ENCODE measurements at places on chromosomes 2 and 18.

DNA sequence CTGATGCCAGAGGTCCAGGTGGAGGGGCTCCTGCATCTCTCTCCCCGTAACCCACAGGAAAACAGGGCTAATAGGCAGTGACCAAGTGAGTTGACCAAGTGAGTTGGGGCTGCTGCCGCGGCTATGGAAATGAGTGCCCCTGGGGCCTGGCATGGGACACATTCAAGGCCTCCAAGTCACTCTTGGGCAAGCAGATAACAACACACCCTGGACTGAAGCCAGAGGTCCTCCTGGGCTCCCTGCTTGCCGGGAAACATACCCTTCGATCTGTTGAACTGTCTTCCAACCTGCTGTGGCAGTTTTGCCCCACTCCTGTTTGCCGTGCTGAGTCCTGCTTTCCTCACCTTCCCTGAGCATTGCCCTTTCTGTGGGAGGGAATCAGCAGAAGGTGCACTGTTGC is 89.2 kb downstream of the LIPG start:
- DNase-seq: no peak

DNA sequence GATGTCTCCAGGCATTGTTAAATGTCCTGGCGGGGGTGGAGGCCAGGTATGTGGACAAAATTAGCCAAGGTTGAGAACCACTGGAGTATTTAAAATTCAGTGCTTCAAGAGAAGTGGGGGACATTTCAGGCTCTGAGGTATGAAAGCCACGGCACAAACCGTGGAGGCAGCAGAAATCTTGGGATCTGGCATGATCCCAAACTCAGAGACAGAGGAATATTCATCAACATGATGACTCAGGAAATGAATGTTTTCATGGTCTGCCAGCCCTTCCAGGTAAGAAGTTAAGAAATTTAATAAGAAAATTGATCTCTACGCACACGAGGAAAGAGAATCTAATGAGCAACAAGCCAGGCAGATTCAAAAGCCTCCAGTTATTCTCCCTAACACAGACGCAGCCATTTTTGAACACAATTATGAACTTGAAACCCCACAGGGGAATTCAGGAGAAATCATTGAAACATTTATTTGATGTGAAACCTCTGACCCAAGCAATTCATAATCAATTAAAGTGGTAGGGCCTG is 11.3 kb upstream of the GRP start:
- DNase-seq: no peak

DNA sequence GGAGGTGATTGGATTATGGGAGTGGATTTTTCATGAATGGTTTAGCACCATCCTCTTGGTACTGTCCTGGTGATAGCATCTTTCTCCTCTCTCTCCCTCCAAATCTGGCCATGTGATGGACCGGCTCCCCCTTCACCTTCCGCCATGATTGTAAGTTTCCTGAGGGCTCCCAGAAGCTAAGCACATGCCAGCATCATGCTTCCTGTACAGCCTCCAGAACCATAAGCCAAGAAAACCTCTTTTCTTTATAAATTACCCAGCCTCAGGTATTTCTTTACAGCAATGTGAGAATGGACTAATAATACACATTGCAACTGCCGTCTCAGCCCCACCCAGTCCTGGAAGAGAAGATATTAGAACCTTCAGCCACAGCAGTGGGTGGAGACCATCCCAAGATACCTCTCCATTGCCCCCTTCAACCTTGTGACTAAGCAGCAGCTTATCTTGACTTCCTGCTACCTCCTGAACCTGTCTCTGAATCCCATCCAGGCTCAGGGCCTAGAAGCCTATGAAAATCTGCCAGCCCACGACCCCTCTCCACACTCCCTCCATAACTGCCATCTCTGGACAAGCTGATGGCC is 81.8 kb upstream of the AGAP1 start:
- no peak for DNase-seq

DNA sequence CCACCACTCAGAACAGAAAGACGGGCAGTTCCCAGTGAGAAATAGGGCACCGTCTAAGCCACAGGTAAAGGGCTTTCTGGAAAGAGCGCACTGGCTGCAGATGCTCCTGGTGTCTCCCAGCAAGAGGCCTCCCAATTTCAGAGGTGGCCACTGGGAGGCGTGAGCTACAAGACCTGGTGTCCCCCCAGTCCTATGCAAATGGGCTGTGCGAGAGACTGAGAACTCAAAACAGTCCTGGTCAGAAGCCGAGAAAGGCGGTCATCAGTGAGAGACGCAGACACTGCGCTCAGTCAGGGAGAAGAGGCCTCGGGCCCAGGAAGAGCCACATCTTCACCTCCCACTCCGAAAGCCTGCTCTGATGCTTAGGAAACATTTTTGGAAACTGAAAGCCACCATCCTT is 179.5 kb downstream of the EIPR1 start:
- no peak for DNase-seq

DNA sequence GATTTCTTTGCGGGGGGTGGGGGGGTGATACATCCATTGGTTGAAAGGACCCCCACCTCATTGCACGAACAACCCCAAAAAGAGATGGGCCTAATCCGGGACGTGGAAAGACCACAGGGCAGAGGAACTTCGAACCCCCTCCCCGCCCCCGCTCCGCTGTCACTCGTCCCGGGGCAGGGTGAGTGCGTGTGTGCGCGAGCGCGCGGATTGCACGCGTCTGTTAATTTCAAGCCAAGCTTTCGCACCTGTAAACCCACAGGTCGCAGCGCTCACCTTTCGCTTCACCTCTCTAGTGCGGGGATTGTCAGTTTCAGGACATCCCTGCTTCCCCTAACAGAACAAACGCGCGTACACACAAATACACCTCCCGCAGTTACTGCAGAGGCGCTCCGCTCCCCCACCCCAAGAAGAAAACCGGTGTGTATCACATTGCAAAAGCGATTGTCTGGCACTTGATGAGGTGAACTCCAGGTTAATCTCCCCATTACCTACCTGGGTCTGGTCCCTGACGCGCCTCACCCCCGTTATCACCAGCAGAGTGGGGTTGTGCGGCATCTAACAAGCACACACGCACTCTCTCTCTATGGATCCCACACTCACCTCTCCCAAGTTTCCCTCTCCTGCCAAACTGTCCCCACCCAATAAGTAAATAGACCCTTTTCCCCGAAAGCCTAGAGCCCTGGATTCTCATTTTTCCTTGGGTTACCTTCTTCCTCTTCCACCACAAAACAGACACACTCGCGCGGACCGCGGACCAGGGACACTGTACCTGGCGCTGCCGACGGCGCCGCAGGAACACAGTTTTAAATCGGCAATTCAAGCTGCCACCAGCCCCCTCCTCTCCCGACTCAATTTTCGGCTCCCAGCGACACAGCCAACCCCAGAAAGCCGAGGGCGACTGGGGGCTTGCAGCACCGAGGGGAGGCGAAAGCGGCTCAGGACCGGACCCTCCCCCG is 1.0 kb downstream of the CYP26B1 start:
- DNase-seq: no peak

- DNase-seq: no peak
These were observed 312.4 kb downstream of the MTX2 start for GRCh38 chr2:176581557-176582165.

- no peak for DNase-seq
These were observed 25.5 kb upstream of the PGAP1 start for GRCh38 chr2:196951973-196952372.

- DNase-seq: no peak
These were observed 52.6 kb downstream of the GNAL start for GRCh38 chr18:11741505-11742145.

- DNase-seq: no peak
These were observed 175.5 kb downstream of the AGAP1 start for GRCh38 chr2:235669269-235669831.

GRCh38 chr18:70290482-70291294 is 1.8 kb downstream of the SOCS6 start:
- no peak for DNase-seq

- DNase-seq: no peak
These were observed 116.7 kb upstream of the NPAS2 start for GRCh38 chr2:100703213-100703612.

- no peak for DNase-seq
These were observed 307.3 kb upstream of the CNTNAP5 start for GRCh38 chr2:123717636-123718334.

DNA sequence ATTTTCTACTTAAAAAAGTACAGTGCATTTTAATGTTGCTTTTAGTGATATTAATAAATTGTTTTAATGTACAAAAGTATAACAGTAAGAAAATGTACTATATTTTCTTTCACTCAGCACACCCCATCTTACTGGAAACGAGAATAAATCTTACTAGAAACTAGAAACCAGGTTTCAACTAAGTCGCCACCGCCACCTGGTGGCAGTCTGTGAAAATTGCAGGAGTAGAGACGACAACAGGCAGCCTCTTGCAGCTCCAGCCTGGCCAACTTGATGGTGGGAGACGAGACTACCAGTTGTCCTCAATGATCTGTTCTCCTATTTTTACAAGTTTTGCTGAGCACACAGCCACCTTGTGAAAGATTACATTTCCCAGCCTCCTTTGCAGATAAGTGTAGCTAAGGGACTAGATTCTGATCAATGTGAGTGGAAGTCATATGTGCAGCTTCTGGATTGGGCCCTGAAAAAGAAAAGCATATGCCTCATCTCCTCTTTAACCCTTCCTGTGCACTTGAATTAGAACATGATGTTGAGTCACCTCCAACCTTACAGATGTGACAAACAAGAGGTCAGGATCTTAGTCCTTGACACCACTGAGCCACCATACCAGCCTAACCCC is 8.7 kb downstream of the OTOF start:
- no peak for DNase-seq

- no peak for DNase-seq
These were observed 138.8 kb downstream of the WDSUB1 start for GRCh38 chr2:159147690-159148089.

DNA sequence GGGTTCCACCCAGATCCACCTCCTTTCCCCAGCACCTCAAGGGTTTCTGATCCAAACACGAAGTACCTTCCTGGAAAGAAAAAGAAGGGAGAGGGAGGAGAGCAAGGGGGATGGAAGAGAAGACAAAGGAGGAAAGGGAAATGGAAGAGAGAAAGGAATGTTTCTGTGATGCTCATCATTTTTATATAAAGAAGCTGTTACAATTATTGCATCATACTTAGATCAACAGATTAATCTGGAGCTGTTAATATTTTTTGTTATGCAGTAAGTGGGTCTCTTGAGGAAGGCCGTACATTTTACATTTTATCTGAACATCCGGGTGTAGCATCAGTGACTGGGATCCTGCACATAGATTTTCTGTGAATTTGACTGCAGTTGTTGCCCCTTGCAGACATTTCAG is 60.6 kb upstream of the NEDD4L start:
- no peak for DNase-seq

DNA sequence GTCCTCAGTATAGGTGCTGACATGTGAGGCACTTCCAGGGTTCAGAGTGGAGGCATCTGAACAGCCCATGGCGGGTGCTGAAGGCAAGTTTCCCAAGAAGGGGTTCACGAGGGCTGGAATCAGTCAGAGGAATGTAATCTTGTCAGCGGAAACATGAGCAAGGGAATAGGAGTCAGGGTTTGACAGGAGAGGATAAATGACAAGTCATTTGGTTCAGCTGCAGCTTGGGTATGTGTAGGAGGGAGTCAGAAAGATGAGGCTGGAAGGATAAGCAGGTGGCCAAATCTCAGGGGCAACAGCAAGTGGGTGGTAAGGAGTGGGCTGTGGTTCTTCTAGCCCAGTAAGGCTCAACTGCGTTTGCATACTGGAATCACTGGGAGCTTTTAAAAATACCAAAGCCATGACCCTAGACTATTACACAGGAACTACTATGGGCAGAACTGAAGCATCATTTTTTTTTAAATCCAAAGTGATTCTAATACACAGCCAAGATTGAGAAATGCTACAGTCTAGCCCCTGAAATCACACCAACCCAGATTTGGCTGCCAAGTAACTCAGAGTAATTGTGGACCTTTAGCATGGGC is 41.8 kb upstream of the NAB1 start:
- DNase-seq: no peak

DNA sequence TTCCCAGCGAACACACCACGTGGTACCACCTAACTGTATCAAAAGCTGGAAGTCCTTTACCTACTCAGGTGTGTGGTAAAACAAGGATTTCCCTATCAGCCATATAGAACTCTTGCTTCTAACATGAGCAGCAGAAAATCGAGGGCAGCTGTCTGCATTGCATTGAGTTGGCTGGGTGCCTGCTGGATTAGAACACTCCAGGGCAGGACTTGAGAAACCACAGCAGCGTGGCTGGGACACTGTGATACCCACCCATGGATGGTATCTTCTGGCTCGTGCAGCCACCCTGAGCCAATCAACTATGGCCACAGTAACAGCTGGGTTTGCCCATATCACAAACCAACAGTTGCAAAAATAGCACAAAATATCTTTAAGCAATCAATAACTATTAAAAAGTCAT is 188.3 kb downstream of the FBXO15 start:
- no peak for DNase-seq

- DNase-seq: no peak
These were observed 152.8 kb upstream of the CWC22 start for GRCh38 chr2:180159921-180160320.

- DNase-seq: no peak
These were observed 1.6 kb upstream of the PDCL3 start for GRCh38 chr2:100561191-100561590.

- no peak for DNase-seq
These were observed 1004.4 kb upstream of the DDX18 start for GRCh38 chr2:116810071-116810470.

- no peak for DNase-seq
These were observed 208.4 kb downstream of the LNPK start for GRCh38 chr2:175793648-175794047.

DNA sequence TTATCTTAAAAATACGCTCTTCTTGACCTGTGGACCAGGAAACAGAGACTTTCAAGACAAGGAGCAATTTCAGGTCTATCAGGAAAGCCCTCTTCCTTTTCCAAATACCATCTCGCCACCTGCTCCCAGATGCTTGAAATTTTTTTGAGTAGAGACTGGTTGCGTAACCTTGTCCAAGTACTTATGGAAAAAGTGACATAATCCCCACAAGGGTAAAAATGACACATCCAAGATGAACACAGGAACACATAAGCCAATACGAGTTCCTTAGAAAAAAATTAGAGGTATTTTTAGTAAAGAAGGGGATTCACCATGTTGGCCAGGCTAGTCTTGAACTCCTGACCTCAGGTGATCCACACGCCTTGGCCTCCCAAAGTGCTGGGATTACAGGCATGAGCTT is 1.8 kb downstream of the SERPINB13 start:
- no peak for DNase-seq

- DNase-seq: no peak
These were observed 8.1 kb upstream of the ERBB4 start for GRCh38 chr2:212546669-212547068.

DNA sequence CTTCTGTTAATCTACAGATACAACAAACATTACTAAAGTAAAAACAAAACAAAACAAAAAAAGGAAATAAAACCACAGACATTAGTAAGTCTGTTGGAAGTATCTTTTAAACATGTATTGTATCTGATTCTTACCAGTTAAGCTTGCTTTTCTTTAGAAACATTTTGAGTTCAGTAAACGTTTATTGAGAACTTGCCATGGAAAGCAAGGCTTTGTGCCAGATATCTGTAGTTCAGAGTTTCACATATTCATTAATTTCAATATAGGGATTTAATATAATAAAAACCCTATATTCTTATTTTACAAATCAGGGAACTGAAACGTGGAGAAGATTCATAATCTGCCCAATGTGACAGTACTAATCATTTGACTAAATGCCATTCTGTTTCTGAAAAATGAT is 1101.0 kb upstream of the GYPC start:
- DNase-seq: no peak
